ENCODE measurements at places on chromosomes 4 and X. TPM values are rescaled to one million over a fixed set of nuclear protein-coding genes. Genes with fewer than 3 reads are reported as not detected.

Gene SRPK3
- total RNA-seq: not detected

Gene GAR1
- 21.0 TPM for total RNA-seq

Gene MMRN1
- total RNA-seq: 0.16 TPM

Gene CHRDL1
- total RNA-seq: not detected

Gene MED14
- 62.6 TPM for total RNA-seq

Gene RTL3
- not detected for total RNA-seq

Gene OPRPN
- not detected for total RNA-seq

Gene PUDP
- 15.0 TPM for total RNA-seq

DNA sequence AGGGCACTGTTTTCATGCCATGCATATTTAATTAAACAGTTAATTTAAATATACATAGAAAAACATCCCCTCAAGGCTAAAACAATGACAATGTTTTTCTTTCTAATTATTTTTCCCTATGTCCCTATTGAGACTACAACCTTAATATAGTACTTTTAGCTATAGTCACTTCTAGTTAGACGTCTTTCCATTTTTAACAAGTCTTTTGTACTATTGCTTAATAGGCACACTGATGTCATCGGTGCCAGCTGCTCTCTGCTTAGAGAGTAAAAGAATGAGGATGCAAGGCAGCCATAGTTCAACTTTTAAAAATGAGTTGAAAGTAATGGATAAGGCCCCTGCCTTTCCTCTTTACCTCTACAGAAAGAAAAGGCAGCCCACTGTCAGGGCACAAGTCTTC lies 191.1 kb downstream of the KCTD8 start:
- no peaks in the 10 kb centered on the region for H3K36me3 ChIP-seq
- no peak overlapping the region for H3K27ac ChIP-seq
- no peak overlapping the region for H3K4me3 ChIP-seq
- no peaks in the 10 kb centered on the region for H3K4me1 ChIP-seq

DNA sequence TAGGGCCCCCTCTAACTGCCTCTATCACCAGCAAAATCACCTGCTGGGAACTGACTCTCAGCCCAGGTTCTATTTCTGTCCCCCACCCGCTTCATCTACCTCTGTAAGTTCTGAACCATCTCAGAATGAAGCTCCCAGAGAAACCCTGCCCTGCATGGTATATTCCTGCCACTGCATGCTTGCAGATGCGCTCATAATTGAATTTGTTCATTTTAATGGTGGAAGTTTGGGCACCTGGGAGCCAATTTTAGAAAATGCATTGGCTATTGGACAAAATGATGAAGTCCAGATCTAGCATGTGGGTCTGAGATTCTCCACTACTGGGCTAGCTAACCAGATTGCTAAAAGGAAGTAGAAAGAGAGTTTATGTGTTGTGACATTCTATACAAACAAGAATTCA lies 28.6 kb upstream of the SLC10A4 start:
- H3K4me3 ChIP-seq: no peak overlapping the region
- no peaks in the 10 kb centered on the region for H3K4me1 ChIP-seq
- H3K36me3 ChIP-seq: no peaks in the 10 kb centered on the region
- no peak for DNase-seq
- H3K27ac ChIP-seq: no peak overlapping the region

DNA sequence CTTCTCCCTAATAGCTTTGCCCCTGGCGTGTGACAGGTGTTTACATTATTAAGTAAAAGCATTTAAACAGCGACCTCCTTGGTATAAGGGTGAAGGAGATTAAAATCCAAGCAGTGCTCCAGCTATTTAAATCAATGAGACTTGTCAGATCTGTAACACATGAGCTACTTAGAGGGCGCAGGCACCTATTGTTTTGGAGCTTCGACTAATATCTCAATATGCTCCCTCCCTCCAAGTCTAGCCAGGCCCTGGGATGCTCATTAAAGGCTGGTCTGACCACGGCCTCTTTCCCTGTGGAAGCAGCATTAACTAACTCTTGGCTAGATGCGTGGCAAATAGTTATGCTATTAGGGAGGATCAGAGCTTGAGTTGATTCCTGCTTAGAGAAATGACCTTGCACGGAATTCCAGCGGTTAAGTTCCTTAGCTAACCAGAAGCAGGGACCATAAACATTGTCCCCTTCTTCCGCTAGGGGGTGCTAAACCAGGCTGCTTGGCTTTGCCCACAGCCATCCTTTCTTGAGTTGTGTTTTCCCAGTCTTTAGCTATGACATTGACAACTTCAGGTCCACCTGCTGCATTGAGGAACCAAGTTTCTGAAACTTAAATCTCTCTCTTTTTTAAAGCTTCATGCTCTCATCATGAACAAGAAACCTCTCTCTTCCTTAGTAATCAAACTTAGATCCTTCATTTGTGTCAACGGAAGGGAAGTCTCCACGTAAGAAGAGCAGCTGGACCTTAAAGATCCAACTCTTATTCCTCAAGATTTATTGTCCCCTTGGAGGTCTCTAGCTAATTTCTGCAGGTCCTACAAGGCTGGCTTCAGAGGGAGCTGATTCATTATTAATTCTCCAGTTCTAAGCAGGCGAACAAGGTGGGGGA lies 80.7 kb upstream of the IGFBP7 start:
- no peak overlapping the region for H3K4me3 ChIP-seq
- H3K27me3 ChIP-seq: peaks cover 5% of the 10 kb centered on the region
- no peaks in the 10 kb centered on the region for H3K36me3 ChIP-seq
- no peak overlapping the region for H3K27ac ChIP-seq
- no peak for DNase-seq
- no peaks in the 10 kb centered on the region for H3K4me1 ChIP-seq

DNA sequence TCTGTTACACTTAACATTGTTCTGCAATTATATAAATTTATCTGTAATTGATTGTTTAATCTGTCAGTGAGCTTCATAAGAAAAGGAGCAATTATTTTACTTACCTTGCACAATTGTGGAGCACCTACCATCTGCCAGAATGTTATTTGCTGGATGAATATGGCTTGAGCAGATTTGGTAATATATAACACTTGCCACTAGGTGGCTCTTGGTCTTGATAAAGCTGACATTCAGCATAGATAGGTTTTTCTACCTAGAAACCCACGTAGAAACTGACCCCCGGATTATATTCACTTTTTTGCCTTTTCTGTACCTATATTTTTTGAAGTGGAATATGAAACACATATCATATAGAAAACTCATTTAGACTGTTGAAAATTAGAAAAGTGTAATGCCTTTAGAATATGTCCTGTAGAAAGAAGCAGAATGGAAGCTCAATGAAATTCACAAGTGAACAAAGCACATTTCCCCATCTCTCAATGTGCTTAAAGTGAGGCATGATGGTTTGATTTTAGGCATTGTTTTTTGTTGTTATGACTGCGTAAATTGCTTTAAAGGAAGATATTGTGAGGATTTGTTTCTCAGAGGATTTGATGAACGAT lies 9.5 kb downstream of the RBPJ start:
- no peaks in the 10 kb centered on the region for H3K27me3 ChIP-seq
- no peak for DNase-seq
- H3K27ac ChIP-seq: no peak overlapping the region
- peaks cover 14% of the 10 kb centered on the region for H3K4me1 ChIP-seq
- H3K36me3 ChIP-seq: peaks cover 1% of the 10 kb centered on the region

DNA sequence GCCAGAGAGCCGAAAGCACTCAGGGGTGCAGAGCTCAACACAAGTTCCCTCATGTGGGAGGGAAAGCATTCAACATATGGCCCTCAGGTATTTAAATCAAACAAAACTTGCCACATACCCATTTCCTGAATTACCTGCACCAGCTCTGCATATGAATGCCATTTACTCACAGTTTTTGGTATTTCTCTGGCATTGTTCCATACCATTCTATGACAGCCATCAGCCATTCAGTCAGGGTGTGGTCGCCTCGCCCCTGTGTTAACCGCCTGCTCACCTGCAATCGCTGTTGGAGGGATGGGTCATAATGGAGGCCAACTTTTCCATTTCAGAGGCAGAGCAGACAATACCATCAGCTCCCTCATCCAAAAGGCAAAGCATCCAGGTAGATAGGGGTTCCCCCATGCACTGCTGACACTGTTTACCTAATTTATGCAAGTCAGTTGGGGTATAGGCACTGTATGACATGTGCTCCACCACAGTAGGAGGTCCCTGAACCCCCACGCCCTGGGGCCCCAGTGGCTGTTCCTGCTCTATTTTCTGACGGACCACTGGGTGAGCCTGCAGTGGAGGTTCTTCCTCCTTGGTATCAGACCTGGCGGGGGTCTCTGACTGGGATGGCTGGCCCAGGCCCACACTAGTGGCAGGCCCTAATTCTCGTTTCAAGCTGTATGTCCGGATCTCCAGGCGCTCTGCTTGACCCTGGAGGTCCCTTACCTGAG lies 227.1 kb downstream of the ADGRL3 start:
- no peaks in the 10 kb centered on the region for H3K4me1 ChIP-seq
- no peak overlapping the region for H3K27ac ChIP-seq
- H3K27me3 ChIP-seq: no peaks in the 10 kb centered on the region

- peaks cover 7% of the 10 kb centered on the region for H3K36me3 ChIP-seq
- DNase-seq: no peak
These were observed 76.5 kb downstream of the STIM2 start for GRCh38 chr4:26937139-26937538.

DNA sequence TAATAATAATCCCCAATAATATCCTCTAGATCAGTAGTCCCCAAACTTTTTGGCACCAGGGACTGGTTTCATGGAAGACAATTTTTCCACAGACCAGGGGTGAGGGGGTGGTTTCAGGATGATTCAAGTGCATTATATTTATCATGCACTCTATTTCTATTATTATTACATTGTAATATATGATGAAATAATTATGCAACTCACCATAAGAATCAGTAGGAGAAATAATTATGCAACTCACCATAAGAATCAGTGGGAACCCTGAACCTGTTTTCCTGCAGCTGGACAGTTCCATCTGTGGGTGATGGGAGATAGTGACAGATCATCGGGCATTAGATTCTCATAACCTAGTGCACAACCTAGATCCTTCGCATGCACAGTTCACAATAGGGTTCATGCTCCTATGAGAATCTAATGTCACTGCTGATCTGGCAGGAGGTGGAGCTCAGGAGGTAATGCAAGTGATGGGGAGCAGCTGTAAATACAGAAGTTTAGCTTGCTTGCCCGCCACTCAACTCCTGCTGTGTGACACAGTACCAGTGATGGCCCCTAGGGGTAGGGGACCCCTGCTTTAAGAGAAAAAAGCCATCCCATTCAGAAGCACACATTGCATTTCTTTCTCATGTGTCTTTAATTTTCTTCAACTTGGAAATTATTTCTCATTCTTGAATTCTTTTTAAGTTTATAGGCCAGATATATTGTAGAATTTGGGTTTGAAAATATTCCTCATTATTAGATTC lies 16.0 kb upstream of the SH3RF1 start:
- H3K27ac ChIP-seq: no peak overlapping the region
- no peaks in the 10 kb centered on the region for H3K27me3 ChIP-seq
- no peaks in the 10 kb centered on the region for H3K36me3 ChIP-seq
- peaks cover 11% of the 10 kb centered on the region for H3K4me1 ChIP-seq

Measured in activated B cell treated with CpG ODN at 0.5 μM for 24 hours (primary cell).